ENCODE measurements at places on chromosomes 12 and 14.

GRCh38 chr12:110983811-110984210 lies 63.4 kb upstream of the MYL2 start:
- DNase-seq, result no peak

DNA sequence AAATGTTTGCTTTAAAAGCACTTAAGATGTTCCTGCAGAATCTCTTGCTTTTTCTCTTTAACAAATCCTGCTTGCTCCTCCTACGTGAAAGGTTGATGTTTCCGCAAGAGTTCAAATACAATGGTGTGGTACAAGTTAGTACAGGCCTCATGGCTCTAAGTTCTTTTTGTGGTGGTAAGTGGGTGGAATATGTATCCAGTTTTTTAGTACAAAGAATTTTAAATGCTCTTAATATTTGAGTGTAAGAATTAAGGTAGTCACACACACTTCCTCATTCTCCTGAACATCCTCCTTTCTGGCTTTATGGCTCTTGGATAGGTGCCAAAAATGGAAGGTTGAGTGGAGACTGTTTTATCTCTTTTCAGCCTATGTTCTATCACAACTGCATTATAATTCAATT lies 1.8 kb downstream of the OTOGL start:
- DNase-seq, result no peak

DNA sequence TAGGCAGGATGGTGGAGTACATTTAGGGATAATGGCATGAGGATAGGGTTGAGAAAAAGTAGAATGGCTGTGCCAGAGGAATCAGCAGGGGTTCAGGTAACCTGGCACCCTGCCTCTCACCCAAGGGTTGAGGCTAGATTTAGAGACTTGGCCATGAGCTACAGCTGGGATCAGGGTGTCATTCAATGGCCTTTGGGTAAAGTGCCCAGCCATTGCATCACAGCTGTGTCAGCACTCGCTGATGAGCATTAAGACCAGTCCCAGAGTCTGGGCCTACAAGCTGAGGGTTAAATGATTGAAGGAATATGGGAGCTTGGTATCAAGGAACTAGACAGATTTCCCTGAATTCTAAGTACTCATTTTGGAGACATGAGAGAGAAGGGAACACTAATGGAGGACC lies 113.9 kb downstream of the PRIMA1 start:
- DNase-seq, result no peak

GRCh38 chr12:11927286-11927935 lies 143.3 kb upstream of the BCL2L14 start:
- DNase-seq, result no peak

- DNase-seq, result no peak
Observed at GRCh38 chr12:1768615-1769014, 51.8 kb upstream of the LRTM2 start.

DNA sequence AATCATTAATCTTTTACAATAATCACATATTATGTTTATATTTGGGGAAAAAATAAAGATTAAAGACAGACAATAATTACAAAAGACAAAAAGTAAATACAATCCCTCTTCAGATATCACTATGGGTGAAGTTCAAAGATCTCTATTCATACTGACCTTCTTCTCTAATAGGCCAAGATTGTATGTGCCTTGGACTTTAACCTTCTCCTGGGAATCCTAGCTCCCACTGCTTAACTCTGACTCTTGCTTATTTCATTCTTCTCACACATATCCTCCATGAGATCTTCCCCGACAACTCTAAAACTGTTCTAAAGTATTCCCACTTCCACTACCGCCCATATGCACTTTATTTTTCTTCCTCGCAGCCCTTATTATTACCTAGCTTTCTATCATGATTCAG lies 83.8 kb downstream of the EEA1 start:
- no peak for DNase-seq

DNA sequence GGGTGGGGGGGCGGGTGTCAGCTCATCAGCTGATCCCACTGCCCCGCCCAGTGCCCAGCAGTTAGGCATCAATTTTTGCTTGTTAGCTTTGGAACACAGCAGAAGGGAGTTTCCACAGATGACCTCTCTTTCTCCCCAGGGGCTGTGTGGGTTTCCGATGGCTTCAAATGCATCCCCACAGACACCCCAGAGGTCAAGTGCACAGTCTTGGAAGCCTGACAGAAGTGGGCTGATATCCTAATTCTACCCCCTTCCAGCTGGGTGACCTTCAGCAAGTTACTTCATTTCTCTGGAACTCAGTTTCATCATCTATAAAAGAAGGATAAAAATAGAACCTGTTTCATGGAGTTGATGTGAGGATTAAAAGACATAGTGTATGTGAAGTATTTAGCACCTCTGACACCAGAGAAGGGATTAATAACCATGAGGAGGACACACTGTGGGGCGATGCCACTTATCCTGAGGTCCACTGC lies 22.0 kb downstream of the TTC9 start:
- no peak for DNase-seq

DNA sequence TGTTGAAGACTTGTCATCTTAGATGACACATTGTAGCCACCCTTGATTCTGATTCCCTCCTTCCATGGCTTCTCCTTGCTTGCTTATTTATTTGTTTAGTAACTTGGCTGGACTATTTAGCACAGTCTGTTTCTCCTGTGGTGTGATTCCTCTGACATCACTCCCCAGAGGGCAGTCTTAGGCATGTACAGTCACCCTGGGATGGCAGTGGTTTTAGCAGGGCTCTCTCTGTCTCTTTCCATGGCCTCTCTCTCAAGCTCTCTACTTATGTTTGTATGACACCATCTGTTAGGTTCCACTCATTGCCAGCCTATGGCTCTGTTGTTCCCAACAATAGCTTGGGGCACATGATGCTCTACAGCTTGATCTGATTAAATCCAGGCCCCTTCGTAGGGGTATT lies 158.3 kb downstream of the ADGRD1 start:
- DNase-seq, result no peak

DNA sequence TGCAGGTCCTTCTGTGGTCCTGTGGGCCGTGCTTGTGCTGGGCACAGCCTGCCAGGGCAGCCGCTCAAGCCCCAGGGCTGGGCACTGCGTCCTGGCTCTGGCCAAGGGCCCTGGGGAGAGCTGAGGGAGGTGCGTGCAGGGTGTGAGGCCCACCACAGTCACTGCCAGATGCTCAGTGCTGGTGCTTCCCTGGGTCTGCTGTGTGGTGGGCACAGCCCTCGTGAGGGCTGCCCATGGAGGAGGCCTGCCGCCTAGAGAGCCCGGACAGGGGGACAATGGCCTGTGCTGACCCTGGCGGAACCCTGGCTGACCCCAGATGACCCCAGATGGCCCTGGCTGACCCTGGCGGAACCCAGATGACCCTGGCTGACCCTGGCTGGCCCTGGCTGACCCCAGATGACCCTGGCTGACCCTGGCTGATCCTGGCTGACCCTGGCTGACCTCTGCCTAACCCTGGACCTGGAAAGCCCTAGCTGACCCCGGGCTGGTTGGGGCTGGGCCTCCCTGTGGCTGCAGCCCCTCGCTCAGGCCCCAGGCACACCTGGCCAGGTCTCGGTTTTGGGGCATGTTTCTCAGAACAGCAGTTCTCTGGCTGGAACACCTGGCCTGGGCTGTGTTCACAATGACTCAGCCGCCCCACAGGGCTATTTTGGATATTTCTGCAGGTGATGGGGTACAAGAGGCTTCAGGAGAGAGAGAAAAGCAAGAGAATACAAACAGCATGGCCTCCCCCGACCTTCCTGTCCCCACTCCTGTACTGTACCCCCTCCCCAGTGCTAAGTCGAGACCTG lies 55.4 kb downstream of the TMEM121 start:
- DNase-seq, result no peak

DNA sequence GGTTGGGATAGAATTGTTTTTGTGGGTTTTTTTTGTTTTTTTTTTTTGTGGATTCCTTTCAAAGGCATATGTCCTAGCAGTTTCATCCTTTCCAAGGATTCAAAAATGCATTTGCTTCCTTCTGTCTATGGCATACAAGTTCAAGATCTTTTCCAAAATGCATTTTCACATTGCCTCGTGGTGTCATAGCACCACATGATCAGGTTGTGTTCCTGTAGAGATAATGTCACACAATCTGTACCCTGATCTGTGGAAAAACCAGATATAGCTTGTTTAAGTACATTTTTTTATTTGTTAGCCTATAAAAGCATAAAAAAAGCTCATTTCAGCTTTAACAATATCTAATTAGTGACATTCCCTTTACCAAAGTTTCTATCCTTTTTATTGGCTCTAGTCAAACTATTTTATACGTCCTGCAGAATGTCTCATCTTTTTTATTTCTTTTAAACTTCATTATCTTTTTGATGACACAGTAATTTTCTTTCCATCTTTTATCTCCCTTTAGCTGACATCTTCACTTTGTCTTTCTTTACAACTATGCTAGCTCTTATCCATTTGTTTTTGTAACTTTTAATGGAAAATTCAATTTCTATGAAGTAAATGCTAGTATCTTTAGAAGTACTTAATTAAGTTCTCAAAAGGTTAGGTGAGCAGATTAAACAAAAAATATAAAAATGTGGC lies 106.0 kb upstream of the NOVA1 start:
- DNase-seq, result no peak

DNA sequence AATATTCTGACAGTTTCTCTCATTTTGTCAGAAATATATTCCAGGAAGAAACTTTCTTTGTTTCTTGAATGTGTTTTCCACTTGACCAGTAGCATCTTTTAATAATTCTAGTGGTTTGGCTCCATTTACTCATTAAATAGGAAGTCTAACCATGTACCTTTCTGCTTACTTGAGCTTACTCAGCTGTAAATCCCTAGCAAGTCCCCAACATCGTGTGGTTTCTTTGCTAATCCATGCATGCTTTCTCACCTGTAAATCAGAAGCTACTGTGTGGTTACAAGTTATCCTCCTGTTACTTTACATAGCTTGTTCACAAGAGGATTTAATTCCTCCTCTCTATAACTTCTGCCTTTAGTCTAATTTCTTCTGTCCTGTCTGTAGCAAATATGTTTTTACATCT lies 227.7 kb downstream of the FSCB start:
- DNase-seq, result no peak

DNA sequence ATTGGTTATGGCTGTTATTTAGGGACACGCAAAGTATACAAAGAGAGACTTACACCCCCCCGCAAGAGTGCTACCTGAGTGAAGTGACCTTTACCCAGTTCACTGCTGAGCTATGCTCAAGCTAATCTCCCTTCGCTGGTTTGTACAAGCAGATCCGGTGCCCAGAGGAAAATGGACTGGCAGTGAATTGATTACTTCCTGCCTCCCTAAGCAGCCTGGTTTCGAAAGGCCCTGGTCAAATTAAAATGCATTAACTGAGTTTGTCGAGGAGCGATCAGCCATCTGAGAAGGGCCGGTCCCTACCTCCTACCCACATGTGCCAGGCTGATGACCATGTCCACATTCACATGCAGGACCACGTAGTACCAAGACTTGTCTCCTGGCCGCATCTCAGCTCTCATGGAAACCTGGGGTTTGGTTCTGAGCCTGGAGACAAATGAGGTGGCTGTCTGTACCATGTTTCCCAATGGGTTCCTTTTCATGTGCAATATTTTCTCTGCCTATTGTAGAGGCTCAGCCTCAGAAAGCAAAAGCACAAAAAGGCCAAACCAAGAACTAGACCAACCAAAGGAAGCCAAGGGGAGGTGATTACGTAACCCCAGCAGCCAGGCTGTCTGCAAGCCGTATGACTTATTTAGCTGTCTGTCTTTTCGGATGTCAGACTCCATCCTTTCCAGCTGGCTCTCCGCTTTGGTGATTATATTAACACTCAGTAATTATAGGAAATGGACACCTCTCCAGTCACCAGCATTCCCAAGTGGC lies 284.7 kb upstream of the PWP1 start:
- no peak for DNase-seq

GRCh38 chr14:68896132-68896531 lies 83.0 kb downstream of the ACTN1 start:
- no peak for DNase-seq

DNA sequence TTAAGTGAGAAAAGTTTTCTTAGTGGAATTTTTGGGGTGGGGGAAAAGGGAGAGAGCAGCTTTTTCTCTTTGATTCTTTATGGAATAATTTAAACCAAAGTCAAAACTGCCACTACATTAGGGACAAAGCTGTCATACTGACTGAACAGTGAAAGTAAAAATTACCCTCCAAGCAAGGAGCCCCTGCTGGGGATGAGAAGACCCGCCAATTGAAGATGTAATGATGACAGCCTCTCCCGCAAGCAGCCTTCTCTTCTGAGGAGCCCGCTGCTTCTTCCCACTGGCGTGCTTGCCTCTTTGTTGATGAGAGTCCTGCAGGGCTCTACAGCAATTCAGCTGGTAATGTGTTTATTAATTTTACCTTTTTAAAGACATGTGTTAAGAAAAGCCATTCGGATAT lies 151.0 kb downstream of the EFCAB11 start:
- no peak for DNase-seq

GRCh38 chr12:104520242-104520900 lies 63.6 kb downstream of the CHST11 start:
- no peak for DNase-seq
